RWPE1 (cell line): ENCODE measurements at places on chromosomes 12 and 14.

- DNase-seq, result peak; percentile 84
Measured at GRCh38 chr12:127145929-127146789, 1120.8 kb upstream of the TMEM132C start.

GRCh38 chr12:56574210-56574609 lies 52.6 kb downstream of the RBMS2 start:
- no peak for DNase-seq

GRCh38 chr12:27652174-27652763 lies 44.0 kb upstream of the REP15 start:
- peak; percentile 65 for DNase-seq

- peak; percentile 52 for DNase-seq
Measured at GRCh38 chr12:54068418-54069070, 14.9 kb downstream of the HOXC4 start.

GRCh38 chr12:132834181-132834711 lies 5.6 kb upstream of the GOLGA3 start:
- DNase-seq, result no peak

DNA sequence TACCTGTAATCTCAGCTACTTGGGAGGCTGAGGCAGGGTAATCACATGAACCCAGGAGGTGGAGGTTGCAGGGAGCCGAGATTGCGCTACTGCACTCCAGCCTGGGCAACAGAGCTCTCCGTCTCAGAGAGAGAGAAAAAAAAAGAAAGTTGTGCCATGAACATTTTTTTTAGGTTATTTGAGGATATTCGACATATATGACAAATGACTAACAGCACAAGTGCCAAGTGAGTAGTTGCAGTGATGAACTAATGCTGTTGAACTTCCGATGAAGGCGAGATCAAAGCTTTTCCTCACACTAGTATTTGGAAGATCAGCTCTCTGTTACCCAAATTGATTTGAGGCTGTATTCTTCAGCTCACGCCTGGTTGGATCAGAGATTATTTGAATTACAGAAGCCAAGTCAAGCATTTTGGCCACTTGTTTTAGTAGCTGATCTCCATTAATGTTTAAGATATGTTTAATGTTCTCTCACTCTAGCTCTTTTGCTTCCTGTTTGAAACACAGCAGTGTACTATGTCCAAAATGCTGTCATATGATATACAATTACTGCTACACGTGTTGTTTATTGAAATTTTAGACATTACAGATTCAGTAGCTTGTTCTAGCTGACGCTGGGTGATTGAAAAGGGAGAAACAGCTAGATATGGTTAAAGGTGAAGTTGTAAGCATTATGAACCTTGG lies 43.4 kb downstream of the WDR20 start:
- DNase-seq, result no peak

GRCh38 chr12:52162981-52163380 lies 28.8 kb downstream of the KRT80 start:
- no peak for DNase-seq

DNA sequence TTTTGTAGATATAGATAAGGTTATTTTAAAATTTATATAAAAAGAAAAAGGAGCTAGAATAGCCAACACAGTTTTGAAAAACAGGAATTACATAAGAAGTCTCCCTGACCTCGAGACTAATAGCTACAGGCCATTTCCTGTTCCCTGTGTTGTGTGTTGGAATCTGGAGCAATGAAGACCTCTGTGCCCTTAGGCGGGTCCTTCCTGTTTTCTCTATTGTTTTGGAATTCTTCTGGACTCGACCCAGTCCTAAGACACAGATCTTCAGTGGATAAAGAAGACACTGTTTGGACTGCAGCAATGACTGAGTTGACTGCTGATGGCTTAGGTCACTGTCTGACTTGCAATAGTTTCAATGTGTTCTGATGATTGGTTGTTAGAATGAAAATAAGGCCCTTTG lies 26.2 kb downstream of the SNRPF start:
- no peak for DNase-seq

DNA sequence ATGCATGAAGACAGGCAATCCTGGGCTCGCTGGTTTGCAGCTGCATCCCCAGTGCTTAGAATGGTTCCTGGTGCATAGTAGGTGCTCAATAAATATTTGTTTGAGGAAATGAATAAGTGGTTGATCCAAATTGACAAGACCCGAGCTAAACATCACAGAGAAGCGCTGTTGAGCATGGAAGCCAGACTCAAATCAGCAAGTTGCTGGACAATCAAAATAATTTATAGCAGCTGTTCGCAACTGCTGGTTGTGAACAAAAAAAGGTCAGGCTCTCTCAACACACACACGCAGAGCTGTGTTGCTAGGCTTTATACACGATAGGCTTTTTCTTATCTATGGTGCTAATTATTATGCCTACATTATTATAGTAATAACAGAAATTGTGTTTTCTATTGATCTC lies 190.2 kb downstream of the TBX5 start:
- no peak for DNase-seq

DNA sequence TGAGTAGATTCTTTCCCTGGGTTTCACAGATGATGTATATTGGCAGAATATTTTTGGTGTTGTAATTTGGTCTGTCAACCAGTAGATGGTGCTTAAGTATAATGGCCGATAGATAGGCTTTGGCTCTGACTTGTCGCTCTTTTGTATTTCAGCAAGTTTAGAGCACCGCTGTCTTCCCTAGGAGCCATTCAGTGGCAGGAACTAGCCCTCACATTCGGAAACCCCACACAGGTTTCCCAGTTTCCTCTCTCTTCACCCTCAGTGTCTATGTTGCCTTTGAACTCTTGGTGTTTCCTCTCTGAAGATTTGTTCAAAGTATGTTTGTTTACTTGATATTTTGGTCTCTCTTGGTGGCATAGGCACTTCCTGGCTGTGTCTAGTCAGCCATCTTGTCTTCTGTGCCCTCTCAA lies 102.2 kb downstream of the GPHN start:
- no peak for DNase-seq

DNA sequence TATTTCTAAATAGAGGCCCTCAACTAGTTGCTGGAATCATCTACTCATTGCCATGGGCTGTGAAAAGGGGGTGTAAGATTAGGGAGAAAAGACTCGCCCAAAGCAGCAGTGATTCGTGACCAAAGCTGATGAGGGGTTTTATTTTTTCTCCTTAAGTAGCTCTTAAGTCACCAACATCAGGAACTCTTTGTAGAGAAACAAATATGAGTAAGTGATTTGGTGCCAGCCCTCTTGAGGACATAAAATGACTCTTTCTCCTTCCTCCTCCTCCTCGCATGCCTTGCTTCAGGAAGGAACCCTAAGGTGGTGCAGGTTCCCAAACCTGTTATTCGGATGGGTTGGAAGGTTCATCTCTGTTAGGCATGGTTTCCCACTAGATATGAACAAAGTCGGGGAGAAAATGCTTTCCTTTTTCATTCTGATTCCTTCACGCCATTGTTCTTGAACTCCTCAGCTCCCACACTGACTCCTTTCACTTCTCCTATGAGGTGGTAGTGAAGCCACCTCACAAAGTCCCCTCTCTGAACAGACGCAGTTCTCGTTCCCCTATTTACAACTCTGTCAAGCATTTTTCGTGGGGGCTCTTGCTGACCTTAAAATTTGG lies 113.4 kb downstream of the ETV6 start:
- DNase-seq, result no peak

DNA sequence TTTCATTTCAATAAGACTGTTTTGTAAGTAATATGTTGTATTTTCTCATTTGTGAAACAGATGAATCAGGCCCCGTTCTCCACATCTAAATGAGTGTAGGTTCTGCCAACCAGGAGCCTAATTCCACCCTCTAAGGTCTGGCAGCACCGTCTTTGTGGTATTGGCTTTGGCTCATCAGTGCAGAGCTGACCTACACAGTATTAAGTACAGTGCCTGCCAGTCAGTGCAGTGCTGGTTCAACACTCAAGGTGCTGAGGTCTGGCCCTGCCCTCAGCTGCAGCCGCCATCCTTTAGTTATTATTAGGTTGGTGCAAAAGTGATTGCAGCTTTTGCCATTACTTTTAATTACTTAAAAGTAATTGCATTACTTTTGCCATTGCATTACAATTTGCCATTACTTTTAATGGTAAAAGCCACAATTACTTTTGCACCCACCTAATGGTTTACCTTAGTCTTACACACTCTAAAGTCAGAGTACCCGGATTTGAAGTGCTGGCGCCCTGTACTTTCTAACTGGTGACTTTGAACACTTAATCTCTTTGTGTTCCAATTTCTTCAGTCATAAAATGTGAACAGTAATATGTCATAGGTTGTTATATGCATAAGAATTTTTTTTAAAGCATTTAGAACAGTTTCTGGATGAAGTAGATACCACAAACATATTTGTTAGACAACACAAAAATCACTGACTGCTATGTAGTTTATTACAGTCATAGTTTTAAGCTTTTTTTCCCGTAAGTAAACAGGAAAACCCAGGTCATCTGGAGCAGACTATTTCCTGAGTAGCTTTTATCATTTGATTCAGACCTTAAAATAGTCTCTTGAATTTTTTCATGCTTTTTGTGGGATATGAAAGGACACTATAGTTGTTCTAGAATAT lies 99.5 kb downstream of the SYNE2 start:
- DNase-seq, result no peak

DNA sequence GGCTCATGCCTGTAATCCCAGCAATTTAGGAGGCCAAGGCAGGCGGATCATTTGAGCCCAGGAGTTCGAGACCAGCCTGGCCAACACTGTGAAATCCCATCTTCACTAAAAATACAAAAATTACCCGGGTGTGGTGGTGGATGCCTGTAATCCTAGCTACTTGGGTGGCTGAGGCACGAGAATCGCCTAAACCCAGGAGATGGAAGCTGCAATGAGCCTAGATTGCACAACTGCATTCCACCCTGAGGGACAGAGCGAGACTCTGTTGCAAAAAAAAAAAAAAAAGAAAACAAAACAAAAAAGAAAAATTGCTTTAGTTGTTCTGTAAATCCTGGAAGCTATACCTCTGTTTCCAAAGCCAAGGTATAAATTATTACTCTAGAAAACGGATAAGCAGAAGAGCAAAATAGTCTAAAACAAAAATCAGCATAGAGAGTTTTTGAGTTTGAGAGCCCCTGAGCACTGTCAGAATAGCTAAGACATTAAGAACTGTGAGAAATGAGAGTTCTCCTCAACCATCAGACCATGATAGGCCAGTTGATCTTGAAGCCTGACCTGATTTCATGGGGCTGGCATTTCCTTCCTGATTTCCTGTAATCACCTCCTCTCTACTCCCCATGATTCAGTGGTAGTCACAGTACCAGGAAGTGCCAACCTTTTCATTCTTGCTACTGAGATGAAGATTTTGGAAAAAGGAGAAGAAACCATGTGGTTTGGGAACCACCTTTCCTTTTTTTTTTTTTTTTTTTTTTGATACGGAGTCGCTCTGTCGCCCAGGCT lies 31.7 kb downstream of the ATP2A2 start:
- peak; percentile 76 for DNase-seq

DNA sequence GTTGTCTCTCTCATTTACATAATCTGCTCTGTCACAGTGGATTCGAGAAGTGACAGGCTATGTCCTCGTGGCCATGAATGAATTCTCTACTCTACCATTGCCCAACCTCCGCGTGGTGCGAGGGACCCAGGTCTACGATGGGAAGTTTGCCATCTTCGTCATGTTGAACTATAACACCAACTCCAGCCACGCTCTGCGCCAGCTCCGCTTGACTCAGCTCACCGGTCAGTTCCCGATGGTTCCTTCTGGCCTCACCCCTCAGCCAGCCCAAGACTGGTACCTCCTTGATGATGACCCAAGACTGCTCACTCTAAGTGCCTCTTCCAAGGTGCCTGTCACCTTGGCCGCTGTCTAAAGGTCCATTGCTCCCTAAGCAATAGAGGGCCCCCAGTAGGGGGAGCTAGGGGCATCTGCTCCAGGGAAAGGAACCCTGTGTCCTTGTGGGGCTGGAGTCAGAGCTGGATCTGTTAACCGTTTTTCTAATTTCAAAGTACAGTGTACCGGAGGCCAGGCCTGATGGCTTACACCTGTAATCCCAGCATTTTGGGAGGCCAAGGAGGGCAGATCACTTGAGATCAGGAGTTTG lies 5.1 kb downstream of the ERBB3 start:
- DNase-seq, result no peak

DNA sequence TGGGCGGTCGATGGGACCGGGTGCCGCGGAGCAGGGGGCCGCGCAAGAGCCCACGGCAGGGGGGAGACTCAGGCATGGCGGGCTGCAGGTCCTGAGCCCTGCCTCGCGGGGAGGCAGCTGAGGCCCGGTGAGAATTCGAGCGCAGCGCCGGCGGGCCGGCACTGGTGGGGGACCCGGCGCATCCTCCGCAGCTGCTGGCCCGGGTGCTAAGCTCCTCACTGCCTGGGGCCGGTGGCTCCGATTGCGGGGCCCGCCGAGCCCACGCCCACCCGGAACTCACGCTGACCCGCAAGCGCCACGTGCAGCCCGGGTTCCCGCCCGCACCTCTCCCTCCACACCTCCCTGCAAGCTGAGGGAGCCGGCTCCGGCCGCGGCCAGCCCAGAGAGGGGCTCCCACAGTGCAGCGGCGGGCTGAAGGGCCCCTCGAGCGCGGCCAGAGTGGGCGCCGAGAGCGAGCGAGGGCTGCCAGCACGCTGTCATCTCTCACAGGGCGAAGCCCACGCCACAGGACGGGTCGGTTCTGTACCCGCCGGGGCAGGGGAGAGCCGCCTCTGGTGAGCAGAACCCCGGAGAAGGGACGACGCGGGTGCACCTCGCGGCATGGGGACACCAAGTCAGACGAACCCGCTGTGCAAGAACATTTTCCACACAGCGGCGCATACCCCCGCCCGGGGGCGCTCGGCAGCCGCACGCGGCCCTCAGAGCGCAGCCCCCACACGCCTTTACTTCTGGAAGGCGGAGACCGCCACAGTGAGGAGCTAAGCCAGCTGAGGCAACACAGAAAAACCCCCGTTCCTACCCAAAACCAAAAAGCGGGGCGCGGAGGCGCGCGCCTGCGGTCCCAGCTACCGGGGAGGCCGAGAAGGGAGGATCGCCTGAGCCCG lies 1.2 kb upstream of the SIVA1 start:
- no peak for DNase-seq

DNA sequence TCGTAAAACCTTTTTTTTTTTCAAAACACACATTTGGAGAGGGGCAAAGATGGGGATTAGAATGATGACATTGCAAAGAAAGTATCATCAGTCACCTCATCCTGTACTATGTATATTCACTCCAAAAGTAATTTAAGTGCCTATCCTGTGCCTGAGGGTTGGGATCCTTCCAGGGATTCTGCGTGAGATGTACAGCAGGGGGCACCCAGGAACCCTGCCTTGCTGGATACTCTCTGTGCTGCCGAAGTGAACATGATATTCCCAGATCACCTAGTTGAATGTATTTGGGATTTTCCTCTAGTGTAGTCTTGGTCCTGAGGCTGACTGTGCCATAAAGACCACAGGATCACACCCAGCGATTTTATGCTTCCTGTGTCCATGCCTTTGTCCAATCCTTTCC lies 372.7 kb downstream of the IPO8 start:
- no peak for DNase-seq

DNA sequence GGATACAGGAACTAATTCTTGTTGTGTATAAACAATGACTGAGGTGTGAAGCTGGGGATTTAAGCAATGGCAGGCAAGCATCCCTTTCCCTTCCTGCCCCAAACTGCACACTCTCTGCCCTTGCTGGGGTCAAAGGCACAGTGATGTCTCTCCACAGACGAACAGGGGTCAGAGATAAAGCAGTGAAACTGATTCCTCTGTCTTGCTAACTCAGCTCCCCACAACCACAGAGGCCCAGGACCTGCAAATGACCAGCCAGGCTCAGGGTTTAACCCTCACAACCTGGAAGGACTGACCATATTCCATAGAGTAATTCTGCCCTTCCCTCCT lies 67.2 kb downstream of the CCDC88C start:
- DNase-seq, result no peak
